T1000 (cell line): ENCODE measurements at places on chromosomes 12 and 14.
A peak's percentile ranks its signal among the peaks of the same experiment; 100 is the strongest.

DNA sequence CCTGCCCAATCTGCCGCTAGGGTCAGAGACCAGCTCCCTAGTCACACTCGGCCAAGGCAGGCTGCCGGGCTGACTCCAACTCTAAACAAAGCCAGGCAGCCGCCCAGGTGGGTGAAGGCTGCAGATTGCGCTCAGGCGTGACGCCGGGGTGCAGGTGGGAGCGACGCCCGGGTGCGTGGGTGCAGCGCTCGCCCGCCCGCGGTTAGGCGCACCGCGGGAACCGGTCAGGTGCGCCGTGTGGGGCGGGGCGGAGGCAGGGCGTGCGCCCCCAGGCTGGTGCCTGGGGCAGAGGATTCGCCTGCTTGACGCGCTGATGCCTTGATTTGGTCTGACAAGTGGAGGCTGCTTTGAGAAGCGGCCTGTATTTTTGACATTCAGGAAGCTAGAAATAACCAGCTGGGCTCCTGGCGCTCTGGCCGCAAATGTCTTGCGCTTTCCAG, 126.7 kb upstream of the HIF1A start:
- no peak for DNase-seq

GRCh38 chr14:74202113-74202512, 37.1 kb upstream of the VSX2 start:
- DNase-seq = no peak

- no peak for DNase-seq
Observed at GRCh38 chr14:69780952-69781351, 14.0 kb downstream of the SRSF5 start.

DNA sequence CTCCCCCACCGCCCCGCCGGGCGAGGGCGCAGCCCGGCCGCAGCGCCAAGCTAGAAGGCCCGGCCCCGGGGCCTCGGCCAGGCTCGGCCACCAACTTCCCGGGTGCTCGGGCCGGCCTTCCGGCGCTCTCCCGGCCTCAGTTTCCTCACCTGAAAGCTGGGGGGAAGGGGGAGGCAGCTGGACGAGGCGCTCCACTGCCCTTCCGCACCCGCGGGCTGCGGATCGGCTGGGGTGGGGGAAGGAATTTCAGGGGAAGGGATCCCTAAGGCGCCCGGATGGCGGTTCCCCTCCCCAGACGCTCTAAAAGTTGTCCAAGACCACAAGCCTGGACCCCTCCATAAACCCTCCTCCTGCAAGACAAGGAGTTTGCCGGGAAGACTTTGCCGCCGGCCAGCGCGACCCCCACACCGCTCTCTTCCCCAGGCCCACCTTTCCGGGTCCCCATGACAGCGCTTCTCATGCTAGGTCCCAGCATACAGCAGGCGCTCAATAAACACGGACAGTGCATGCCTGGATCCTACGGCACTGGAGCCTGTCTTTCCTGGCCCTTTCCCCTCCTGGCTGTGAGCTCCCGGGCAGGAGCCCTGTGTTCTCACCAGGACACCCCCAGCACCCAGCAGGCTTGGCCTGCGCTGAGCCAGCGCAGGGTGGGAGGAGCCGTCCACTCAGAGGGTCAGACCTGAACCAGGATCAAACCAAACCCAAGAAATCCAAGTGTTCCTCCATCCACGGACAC, 18.1 kb downstream of the BEGAIN start:
- no peak for DNase-seq

DNA sequence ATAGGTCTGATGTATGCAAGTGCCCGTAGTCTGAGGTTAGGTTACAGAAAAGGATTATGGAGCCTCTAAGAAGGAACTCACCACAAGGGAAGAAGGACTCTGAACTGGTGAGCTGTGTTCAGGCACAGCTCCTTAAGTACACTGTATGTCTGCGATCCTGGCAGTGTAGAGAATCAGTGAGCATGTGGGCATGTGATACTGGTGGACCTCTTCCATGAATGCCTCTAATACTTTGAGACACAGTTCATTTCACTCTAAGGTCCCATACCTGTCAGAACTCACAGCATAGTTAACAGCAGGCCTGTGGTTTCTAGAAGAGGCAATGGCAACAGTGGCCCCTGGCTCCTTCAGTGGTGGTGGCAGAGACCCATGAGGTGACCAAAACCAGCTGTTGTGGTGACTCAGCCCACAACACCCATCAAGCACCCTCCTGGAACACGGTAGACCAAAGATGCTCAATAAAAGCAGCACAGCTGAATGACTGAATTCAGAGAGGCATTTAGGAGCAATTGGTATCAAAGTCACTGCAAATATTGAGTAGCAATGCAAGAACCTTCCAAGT, 6.9 kb upstream of the OR6J1 start:
- no peak for DNase-seq

- DNase-seq = peak; percentile 59
Observed at GRCh38 chr12:13135371-13136178, 32.1 kb upstream of the GSG1 start.

DNA sequence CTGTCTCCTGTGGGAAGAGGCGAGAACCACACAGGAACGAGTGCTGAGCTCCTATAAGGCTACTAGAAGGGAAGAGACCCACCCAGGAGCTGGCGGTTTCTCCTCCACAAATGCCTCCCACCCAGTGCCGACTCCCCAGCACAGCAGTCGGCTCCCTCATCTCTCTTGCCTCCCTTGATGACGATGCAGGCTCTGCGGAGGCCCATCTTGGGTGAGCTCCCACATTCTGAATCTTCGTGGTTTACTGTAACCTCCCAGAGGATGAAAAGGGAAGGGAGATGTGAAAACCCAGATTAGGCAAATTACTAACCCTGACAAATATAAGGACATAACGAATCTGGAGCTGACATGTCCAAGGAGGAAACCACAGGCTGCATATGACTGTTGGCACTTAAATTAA, 23.8 kb downstream of the GRIN2B start:
- no peak for DNase-seq

DNA sequence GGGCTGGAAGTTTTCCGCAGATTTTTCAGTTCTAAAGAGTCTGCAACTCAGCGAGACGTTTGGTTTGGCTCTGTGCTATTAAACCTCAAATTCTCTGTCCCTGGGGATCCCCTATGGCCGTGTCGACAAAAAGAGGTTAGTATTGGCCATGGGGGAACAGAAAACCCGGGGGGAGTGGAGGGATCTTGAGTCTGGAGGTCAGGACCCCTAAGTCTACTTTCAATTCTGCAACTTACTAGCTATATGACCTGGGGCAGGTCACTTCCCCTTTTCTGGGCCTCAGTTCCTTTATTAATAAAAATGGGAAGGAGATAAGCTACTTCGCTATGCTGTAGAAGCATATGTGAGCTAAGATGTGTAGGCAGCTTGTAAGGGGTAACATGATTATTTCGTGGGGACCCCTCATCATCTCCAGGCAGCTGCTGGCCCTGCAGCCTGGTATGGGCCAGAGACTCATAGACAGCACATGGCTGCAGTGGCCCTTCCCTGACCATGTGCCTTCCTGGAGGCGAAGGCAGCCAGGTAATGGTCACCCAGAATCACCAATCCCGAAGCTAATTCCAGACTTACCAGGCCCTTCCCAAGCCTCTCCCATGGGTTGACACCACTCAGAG, 8.6 kb downstream of the ASB2 start:
- DNase-seq = no peak

GRCh38 chr14:56811593-56812363, 1.5 kb upstream of the OTX2 start:
- DNase-seq = no peak

GRCh38 chr14:101503431-101504095, 57.7 kb upstream of the DIO3 start:
- no peak for DNase-seq

DNA sequence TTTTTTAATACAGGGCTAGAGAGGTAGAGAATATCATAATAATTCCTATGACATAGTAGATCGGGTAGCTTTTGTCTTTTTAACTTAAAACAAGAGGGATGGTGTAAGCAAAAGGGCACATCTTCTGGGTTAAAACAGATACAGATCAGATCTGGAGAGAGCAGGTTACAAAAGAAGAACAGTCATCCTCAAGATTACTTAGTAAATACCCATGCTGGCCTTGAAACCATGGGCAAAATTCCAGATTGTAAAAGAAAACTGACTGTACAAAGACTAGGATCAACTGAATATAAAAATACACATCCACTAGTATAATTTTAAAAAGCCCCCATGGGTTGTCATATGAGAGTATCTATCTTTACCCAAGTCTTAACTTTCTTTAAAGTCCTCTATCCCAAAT, 76.7 kb downstream of the MED13L start:
- DNase-seq = no peak

GRCh38 chr14:103385929-103386712, 906 bp downstream of the MARK3 start:
- no peak for DNase-seq

DNA sequence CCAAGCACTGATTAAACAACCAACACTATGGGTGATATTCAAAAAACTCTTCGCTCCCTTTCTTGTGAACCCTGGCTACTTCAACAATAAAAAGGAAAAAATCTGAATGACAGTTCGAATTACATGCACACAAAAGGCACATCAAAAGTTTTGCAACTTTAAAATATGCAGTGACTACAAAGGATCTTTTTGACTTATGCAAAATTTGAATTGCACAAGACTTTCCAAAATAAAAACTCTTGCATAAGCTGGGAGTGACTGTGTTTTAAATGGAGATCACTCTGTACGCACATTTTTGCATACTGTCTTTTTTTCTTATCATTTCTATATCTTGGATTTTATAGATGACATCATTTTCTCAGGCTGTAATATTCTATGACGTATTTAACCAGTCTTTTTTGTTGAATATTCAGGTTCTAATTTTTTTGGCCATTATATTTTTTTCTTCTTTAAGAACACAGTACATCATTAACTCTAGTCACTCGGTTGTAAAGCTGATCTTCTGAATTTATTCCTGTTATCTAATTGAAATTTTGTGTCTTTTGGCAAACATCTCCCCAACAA, 667.6 kb upstream of the TBX3 start:
- DNase-seq = no peak

DNA sequence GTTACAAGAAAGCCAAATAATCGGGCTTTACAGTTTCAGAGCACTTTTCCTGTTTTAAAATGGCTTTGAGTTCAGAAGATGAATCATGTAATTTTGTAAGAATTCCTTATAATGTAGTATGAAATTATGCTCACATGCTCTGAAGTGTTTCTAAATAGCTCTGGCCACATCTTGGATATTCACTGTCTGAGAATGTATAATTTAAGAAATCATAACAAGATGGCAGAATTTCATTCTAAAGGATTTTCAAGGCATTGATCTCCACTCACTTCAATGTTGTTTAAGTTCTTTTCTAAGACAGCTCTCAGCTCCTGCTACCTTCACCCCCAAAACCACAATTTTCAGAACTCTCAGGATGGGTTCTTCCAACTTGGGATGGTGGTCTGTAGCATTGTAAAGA, 180.1 kb downstream of the DACT1 start:
- DNase-seq = no peak

DNA sequence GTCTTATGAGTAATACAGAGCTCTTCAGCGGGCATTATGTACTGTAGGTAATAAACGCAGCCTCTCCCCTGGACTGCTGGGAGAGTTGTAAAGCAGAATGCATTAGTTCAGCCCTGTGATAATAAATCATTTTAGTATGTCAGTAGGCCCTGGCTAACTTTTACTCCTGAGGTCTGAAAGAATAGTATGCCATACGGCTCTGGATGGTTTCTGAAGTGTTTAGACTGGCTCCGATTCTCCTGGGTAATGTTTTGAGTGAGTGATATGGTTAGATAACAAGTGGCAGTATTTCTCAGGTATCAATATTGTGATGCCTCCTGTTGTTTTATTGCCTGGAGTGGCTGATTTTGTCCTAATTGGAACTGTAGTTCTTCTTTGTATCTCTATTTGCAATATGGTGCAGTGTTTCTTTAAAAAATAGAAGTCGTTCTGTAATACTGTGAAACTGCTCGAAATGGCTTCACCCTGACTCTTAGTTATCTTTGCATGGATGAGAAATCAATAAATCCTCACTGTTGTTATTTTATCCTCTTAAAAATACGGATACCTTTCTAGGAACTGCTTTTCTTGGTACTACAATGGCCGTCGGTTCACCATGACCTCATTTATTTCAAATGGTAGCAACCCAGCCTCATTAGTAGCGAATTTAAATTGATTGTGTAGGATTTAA, 100.2 kb downstream of the PDZRN4 start:
- no peak for DNase-seq

GRCh38 chr12:64682572-64683277, 72.4 kb downstream of the RASSF3 start:
- DNase-seq = no peak

- no peak for DNase-seq
Observed at GRCh38 chr12:95380997-95381786, 92.8 kb upstream of the METAP2 start.

GRCh38 chr14:105855246-105855892, 329.0 kb downstream of the TMEM121 start:
- no peak for DNase-seq

- no peak for DNase-seq
Observed at GRCh38 chr12:93223440-93224426, 154.0 kb upstream of the NUDT4 start.

- peak; percentile 86 for DNase-seq
Observed at GRCh38 chr12:124636138-124636978, 68.9 kb upstream of the NCOR2 start.

GRCh38 chr14:92653162-92653651, 95.2 kb downstream of the LGMN start:
- DNase-seq = no peak

DNA sequence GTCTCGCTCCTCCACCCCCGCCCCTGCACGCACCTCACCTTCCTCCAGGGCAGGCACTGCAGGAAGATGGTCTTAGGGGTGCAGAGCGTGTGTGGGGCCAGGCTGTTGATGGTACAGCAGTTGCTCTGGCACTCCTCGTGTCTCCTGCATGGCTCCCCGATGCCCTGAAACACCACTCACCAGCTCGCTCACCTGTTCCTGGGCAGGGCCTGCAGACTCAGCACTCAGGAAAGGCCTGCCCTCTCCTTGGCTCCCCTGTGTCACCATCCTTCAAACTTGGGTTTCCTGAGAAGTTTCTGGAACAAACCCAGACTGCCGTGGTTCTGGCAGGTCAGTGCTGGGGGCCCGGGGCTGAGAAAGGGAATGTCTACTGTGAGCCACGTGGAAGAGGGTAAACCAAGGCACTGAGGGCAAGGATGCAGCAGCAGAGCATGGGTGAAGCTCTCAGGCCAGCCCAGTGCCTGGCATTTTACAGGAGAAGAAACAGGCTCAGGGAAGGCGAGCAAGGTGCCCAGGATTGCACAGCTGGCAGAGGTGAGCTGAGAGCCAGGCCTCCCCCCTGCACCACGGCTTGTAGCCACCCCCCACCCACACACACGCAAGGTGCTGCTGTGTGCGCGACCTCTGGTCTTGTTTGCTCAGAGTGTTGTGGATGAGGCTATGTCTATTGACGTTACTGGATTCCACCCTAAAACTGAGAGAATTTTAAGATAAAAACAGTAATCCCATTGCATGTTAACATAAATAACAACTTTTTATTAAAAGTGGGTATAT, 5.5 kb downstream of the LRCOL1 start:
- no peak for DNase-seq
